Foreskin keratinocyte (primary cell): ENCODE measurements at places on chromosomes 6 and 20. TPM values are rescaled to one million over a fixed set of nuclear protein-coding genes. Genes with fewer than 3 reads are reported as not detected.

GRCh38 chr6:153702671-153703070 lies 336.4 kb upstream of the OPRM1 start:
- DNase-seq = no peak

DNA sequence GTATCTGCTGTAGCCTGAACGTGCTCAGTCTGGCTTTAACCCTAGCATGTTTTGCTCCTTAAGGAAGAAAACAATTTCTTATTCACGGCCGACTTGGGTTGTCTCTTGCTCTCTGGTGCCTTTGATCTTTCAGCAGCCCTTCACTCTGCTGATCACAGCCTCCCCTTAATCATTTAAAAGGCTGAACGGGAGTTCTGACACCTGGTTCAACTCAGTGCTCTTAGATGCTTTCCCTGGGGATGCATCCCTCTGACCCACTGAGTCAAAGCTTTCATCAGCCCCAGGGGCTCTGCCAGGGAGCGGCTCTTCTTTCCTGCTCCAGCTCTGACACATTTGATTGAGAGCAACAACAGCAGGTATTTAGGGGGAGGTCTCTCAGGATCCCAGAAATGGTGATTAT lies 79.0 kb upstream of the FYN start:
- peak; percentile 74 for DNase-seq

GRCh38 chr6:36608788-36609563 lies 14.8 kb downstream of the SRSF3 start:
- DNase-seq = no peak

DNA sequence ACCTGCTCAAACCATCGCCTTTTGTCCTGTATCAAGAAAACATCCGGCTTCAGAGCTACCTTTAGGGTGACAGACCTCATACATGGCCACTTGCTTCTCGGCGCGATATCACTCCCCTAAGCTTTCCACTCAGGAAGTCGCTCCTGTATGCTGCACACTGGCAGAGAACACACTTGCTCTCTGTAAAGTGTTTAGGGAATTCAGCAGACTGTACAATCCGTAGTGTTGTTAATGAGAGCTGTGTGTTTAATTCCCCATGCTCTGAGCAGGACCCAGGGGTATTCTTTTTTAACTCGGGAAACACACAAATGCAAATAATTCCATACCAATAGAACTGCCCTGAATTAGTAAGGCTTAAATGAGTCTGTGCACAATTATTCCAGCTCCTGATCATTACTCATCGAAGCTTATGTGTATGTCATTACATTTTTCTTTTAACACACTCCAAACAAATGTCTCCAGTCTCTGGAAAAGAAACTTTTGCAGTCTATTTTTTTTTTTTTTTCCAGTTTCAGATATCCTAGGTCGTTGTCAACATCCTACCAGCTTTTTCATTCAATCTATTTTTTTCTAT lies 338.7 kb upstream of the ARID1B start:
- no peak for DNase-seq

The SASH1 gene
- 7.3 and 7.8 TPM in 2 replicates for total RNA-seq

The OR2B6 gene
- total RNA-seq = not detected in 2 replicates

- DNase-seq = no peak
Observed at GRCh38 chr6:134007077-134007476, 45.3 kb downstream of the SLC2A12 start.
